ENCODE measurements at places on chromosomes 16 and 17.

- no peak for DNase-seq
Observed at GRCh38 chr16:51565184-51565583, 414.1 kb upstream of the SALL1 start.

DNA sequence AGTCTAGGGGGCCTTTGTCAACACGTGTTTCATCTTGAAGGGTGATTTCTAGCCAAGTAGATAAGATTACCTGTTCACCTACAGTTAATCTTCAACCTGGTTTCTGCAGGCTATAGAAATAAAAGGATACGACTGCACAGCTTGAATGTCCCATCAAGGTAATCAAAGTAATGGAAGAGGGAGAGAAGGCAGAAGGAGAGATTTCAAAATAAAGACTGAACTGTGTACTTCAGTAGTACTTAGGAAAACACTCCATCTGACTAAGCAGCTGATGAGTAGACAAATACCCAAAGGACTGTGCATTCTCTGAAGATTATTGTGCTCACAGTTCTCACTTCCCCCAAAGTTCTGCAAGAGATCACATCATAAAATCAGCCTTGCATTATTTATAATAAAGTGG lies 5.8 kb upstream of the RFFL start:
- DNase-seq: no peak

GRCh38 chr16:29719063-29719462 lies 26.7 kb downstream of the C16orf54 start:
- DNase-seq: no peak

DNA sequence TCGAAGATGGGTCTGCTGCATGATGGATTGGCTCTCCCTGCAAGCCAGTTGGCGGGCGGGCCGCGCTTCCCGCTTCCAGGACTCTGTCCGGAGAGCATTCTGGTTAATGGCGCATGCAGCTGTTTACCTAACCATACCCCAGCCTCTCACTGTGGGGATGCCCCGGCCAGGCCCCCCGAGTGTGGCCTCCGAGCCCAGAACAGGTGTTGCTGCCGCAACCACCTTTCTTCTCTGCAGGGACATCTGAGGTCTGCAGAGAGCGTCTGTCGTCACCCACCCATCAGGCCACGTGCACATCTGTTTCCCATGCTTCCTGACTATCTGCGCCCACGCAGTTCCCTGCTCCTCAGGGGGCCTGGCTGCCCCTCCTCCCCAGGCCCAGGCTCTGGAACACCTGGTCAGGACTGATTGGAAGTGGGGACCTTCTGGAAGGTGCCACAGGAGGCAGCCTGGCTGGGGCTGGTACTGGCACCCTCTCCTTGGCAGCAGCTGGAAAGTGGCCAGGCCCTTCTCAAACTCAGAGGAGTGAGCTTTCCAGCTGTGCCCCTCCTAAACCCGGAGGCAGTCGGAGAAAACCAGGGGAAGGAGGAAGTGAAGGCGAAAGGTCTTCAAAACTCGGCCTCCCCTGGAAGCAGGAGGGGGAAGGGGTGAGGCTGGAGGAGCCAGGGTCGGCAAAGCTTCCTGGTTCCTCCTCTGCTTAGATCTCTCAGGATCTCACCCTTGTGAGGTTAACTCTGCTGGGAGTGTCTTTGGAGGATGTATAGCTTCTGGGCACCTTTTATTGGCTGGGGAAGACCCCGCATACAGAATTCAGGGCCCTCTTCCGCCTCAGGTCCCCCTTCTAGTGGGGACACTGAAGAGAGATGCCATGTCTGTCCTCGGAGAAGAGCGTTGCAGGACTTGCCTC lies 64.5 kb upstream of the CIBAR2 start:
- DNase-seq: no peak

- DNase-seq: peak; percentile 91
Observed at GRCh38 chr17:68291836-68292688, 767 bp downstream of the ARSG start.

DNA sequence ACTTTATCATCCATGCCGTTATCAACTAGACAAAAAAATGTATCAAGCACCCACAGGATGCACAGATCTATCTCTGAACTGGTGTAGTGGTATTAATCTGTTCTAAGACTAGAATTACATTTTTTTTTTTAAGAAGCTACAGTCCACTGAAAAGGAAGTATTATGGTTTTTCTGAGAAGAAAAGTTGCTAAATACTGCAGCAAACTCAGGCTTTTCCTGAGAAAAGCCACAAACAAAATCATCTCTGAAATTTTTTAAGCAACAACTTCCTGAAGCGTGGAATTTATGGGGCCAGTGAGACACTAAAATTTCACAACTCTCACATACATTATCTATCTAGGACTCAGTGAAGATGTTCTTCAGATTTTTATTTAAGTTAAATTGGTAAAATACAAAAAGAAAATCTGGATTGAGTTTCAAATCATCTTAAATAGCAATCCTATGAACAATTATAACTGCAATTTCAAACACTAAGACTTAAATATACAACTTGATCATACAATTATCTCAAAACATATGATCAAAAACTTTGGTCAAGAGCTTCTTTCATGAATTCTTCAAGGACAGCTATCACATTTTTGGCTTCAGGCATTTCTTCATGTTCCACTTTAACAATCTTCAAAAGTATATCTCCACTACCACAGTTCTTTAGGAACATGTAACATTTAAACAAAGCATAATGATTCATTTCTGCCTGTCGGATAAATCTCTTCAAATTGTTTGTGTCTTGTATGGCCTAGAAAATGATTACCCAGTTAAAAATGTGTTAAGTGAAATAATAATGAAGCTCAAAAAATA lies 10.5 kb downstream of the C17orf75 start:
- DNase-seq: no peak

DNA sequence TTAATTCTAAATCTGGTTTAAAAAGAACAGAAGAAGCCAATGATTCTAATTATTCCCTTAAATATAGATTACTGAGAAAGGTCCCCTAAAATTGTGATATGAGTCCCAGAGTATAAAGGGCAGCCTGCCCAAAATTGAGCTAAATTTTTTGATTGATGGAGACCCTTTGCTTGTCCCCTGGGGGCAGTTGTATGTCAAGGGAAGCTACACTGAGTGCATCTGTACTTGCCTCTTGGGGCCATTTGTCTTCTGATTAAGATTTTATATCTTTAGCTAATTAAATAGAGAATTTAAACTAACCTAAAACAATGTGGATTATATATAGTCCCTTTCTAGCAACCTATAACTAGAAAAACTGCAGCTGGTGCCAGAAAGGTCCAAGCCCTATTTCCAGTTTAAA lies 12.6 kb downstream of the BLMH start:
- no peak for DNase-seq

- no peak for DNase-seq
Observed at GRCh38 chr17:41553176-41553575, 18.7 kb downstream of the KRT9 start.

DNA sequence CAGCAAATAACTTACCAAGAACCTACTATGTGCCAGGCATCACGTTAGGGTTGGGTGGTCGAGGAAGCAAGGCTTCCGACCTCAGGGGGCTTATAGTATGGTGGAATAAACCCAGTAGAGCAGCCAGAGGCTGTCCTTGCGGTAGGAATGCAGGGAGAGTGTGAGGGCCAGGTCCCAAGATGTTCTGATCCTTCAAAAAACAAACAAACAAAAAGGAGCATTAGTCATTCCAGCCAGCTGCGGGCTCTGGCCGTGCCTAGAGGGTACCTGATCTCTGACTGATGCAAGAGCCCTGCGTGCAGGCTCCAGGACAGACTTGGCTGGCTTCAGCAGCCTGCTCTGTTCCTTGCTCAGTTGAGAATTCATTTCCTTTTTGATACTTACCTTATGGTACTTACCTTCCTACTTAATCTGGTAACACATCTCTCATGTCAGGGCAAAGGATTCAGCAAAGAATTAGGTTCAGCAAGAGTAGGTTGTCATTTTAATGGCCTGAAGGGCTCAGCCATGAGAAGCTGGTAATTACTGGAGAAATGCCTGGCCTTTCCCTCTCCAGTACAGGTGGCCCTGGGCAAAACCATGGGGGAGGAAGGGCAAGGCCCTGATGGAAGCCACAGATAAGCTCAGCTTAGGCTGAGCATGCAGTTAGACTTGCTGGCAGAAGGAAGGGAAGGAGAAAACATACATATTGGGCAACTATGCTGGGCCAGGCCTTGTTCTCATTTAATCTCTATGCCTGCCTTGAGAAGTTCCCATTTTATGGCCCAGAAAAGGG lies 18.4 kb downstream of the CYB5D2 start:
- peak; percentile 91 for DNase-seq

DNA sequence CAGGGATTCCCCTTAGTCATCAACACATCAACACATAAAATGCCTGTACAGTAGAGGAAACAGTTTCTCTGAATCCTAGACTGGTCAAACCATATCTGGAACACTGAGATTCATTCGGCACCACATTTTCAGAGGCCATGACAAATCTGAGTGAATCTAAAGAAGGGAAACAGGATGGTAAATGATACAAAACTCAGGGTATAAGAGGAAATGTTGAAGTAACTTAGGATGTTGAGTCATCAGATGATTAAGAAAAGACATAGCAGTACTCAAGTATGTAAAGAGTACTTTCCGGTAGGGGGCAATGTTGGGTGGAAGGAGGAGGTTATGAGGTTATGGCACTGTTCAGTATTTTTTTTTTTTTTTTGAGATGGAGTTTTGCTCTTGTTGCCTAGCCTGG lies 358.5 kb upstream of the PMFBP1 start:
- DNase-seq: no peak

DNA sequence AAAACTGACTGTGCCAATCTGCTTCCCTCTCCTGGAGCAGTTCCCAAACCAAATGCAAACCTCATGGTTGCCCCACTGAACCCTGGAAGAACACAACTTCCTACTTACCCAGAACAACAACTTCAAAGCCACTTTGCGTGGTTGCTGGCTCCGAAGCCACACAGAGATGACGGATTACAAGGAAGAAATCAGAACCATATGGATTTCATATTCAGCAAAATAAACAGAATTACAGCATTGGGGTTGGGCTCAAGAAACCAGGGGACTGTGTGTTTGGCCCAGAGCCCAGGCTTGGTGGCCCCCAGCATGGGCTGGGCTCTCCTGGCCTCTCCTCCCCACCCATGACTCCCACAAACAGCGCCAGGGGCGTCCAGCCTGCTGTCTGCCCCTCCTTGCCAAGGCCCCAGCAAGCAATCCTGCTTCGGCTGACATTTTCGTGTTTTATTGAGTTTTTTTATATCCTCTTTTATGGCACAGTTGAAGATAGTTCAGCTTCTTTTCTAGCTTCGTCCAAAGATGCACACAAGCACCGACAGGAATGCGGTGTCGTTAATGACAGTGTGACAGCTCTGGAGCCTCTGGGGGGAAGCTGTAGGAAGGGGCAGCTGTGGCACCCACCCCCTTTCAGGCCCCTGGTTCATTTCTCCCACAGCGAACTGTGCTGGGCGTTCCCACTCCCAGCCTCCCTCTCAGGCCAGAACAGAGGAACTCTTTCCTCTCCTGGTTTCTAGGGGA lies 137.1 kb downstream of the GAS7 start:
- no peak for DNase-seq

GRCh38 chr17:13283606-13284005 lies 265.8 kb upstream of the ELAC2 start:
- no peak for DNase-seq

DNA sequence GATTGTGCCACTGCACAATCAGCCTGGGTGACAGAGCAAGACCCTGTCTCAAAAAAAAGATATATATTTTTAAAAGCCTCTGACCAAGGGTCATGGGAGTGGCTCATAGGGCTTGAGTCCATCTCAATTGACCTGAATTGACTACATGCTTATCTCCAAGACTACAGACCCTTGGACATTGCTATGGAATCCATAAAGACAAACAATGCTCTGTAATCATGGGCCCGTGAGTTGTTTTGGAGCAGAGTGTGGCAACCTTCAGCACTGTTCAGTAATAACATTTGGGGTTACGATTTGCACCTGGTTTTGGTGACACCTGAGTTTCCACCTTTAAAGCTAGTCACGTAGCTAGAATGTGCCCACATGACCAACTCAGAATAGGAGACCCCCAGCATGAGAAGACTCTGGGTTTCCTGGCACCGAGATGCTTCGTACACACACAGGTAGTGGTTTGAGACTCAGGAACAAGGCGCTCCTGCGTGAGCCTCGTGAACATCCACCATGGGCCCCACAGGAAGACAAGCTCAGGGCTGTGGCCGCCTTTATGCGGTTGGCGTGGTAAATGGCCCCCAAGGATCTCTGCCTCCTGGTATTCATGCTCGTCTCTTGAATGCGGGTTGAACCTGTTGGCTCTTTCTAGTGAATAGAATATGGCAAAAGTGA lies 66.6 kb upstream of the RPH3AL start:
- no peak for DNase-seq

DNA sequence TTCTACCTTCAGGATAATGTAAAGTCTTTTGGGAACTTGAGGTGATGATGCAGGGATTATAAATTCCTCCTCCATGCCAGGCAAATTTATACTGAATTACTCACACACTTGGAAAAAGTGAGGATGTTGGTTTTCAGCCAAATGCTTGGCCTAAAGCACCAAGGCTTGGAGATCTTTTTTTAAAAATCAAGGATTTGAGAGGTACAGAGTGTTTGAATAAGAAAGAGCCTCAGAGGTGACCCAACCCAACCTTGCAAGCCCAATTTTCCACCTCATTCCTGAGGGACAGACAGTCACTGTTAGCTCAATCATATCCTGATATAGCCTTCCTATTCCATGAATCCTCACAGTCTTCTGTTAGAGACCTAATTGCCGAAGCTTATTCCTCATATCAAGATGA lies 14.0 kb downstream of the GRIN2A start:
- no peak for DNase-seq

GRCh38 chr16:23504076-23504452 lies 6.2 kb downstream of the GGA2 start:
- DNase-seq: no peak

DNA sequence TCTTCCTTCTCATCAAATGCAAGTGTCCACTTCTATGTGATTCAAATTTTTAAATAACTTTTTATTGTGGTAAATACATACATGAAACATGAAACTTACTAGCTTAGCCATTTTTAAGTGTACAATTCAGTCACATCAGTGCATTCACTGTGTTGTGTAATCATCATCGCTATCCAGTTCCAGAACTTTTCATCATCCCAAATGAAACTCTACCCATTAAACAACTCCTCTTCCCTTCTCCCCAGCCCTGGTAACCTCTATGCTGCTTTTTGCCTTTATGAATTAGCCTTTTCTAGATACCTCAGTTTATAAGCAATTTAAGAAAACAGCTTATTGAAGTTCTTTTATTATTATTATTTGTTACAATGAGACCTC lies 41.1 kb upstream of the IL34 start:
- no peak for DNase-seq

GRCh38 chr17:977166-977565 lies 2.4 kb downstream of the NXN start:
- no peak for DNase-seq

- DNase-seq: peak; percentile 24
Observed at GRCh38 chr17:27577121-27577761, 53.7 kb upstream of the LGALS9 start.
